SK-N-SH treated with all-trans-retinoic acid at 6 μM for 48 hours (cell line): ENCODE measurements at places on chromosomes 12 and 14.

GRCh38 chr12:91562476-91562875 is 379.9 kb upstream of the DCN start:
- ATAC-seq, result no peak

DNA sequence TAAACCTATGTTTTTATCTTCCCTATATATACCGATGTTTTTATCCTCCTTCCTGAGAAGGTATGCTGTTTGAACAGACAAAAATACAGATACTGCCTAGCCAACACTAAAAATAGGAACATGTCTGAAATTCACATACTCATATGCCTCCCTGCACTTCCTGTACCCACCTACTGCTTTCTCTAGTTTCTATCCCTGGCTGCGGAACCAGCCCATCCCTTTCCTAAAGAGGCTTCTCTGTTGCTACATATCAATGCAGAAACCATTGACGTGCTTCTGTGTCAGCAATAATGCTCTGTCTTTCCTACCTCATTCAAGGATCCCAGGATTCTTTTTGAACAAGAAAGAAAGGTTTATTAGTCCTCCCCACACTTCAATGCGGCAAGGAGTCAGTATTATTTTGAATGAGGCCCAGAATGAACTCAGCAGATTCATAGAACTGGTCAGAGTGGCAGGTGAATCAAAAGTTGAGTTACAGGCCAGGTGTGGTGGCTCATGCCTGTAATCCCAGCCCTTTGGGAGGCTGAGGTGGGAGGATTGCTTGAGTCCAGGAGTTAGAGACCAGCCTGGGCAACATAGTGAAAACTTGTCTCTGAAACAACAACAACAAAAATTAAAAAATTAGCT is 67.8 kb upstream of the NAP1L1 start:
- ATAC-seq, result no peak

- ATAC-seq, result no peak
Measured at GRCh38 chr14:99467336-99468078, 13.2 kb downstream of the SETD3 start.

- peak; percentile 23; the same call in 2 of the 3 replicates for ATAC-seq
Measured at GRCh38 chr14:64971491-64971942, 619 bp downstream of the RAB15 start.

- ATAC-seq, result no peak
Measured at GRCh38 chr12:116043659-116044535, 233.6 kb downstream of the MED13L start.

- no peak for ATAC-seq
Measured at GRCh38 chr12:102642199-102642598, 161.8 kb upstream of the IGF1 start.

GRCh38 chr14:62921466-62921865 is 123.8 kb downstream of the KCNH5 start:
- ATAC-seq, result no peak

DNA sequence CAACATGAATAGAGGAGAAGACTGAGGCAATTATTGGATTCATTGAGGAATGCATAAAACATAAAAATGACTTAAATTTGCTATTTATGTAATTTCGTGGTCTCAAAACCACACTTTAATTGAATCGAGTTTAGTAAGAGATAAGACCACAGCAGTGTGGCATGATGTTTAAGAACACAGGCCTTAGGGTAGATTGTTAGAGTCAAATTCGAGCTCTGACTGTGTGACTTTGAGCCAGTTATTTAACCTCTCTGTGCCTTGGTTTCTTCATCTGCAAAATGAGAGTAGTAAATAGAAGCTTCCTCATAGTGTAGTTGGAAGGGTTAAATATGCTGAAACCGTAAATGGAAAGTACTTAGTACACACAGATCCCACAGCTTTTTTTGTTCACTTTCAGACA is 9.3 kb upstream of the SSTR1 start:
- no peak for ATAC-seq

DNA sequence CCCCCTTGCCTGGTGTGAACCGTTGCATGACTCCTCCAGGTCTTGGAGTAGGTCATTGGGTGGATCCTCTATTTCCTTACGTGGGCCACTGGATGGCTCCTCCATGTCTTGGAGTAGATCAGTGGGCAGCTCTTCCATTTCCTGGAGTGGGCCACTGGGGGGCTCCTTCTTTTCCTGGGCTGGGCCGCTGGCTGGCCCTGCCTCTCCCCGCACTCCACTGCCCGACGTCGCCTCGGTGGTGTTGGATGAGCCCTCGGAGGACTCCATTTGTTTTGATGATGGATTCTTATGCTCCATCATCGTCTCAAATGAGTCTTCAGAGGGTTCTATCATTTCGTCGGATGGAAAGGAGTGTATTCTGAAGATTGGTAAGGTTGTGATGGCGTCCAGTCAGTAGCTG is 19.1 kb downstream of the RTL1 start:
- ATAC-seq, result no peak

DNA sequence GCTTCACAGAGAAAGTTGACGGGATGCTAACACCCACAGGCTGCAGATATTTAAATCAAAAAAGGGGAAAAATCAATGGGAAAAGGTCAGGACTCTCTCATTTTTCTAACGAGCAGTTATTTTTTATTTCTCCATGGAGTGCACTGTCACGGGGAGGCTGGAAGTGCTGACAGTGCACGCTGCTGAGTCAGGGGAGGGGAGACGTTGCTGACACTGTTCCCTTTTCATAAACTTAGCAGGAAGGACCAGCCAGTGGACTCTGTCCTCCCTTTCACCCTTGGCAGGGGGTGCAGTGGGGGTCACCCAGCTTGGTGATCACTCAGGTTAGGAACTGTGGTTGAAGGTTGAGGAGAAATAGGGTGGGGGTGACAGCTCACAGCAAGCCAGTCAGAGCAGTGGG is 65.6 kb upstream of the FUT8 start:
- ATAC-seq, result no peak

DNA sequence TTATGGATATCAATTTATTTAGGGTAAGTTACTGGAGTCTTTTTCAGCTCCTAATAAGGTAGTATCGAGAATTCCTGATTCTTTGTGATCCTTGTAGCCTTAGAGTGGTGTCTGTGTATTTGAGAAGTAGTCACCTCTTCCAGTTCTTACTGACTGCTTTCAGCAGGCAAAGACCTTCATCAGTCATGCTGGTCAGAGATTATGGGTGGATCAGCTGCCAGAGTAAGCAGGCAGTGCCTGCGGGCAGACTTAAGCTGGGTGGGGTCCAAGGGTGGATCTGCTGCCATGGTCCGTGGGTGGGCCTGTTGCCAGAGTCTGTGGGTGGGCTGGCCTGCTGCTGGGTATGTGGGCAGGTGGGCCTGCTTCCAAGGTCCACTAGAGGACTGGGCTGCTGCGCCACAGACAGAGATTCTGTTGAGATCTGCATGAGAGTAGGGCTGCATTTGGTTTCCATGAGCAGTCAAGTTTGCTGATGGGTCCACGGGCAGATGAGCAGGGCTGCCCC is 188.7 kb downstream of the ANO2 start:
- ATAC-seq, result no peak

GRCh38 chr12:24630446-24630845 is 318.5 kb downstream of the BCAT1 start:
- no peak for ATAC-seq

GRCh38 chr12:106049105-106049504 is 89.6 kb downstream of the NUAK1 start:
- no peak for ATAC-seq

GRCh38 chr12:91994208-91994797 is 151.3 kb downstream of the BTG1 start:
- ATAC-seq, result no peak

DNA sequence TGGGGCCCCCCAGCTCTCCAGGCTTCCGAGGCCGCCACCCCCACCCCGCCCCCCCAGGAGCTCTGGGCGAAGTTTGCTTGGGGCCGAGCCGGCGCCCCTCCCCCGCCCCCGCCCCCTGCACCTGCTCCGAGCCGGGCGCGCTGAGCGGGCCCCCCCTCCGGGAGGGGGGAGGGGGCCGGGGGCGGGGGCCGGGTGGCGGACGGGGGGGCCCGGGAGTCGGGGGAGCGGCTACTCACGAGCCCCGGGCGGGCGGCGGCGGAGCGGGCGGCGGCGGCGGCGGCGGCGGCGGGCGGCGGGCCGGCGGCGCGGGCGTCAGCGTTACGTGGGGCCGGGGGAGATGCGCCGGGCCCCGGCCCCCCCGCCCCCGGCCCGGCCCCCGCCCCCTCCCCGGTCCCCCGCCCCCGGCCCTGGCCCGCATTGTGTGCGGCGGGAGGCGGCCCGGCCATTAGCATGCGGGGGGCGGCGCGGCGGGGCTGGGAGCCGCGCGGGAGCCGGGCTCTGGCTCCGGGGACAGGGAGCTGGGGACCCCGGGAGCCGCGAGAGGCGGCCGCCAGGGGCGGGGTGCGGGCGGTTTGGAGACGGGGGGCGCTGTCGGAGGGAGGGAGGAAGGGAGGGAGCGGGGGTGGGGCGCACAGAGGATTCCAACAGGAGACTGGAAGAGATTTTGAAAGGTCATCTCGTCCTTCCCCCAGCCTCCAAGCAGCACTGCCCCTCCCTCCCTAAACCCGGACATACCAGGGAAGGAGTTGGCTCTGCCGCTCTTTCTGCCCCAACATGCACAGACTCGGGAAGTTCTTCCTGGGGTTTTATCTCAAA is at the start of gene ZNF219:
Gene ZNF219 (minus strand): TSS at position 580 of the 816 bp plus-strand sequence. CDS start 5,064 bp downstream, outside the sequence.
- ATAC-seq, result peak; percentile 40
